CD4-positive, alpha-beta T cell treated with Interleukin-17A for 1 hour (primary cell): ENCODE measurements at places on chromosomes 13 and 19.
A peak's percentile ranks its signal among the peaks of the same experiment; 100 is the strongest.

DNA sequence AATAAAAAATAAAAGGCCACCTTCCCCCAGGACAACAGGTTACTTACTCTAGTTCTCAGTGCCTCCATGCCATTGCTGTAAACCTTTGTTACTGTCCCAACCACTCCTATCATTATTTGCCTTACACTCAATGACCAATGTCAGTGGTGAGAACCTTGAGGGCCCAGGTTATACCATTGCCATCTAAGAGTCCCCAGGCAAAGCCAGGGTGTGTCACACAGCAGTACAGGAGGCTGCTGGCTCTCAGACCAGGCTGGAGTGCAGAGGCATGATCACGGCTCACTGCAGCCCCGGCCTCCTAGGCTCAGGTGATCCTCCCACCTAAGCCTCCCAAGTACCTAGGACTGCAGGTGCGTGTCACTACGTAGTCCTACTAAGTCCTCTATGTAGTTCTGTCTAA, 6.1 kb downstream of the ELAVL1 start:
- DNase-seq: no peak

- DNase-seq: no peak
These were observed 15.9 kb upstream of the ZNF681 start for GRCh38 chr19:23774524-23774971.

- DNase-seq: no peak
These were observed 12.2 kb downstream of the RHPN2 start for GRCh38 chr19:33052352-33052972.

DNA sequence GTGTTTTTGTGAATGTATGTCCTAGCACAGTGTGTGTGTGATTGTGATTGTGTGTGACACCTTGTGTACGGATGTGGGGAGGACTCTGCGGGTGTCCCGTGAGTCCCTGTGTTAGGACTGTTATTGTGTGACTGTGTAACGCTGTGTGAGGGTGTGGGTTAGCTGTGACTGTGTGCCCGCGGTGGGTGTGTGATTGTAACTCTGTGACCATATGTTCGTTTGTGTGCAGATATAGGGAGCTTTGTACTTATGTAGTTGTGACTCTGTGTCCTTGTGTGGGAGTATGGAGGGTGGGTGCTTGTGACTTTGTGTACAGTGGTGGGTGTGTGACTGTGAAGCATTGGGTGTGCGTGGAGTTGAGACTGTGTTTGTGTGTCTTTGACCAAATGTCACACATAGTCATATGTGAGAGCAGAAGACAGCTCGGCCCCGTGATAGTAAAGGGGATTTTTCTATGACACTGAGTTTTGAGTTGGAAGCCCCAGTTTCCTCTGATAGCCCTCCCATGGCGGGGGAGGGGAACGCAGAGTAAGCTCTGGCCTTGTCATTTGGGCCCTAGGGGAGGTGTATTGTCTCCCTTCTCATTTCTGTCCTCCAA, 949 bp upstream of the ZNF260 start:
- DNase-seq: peak; percentile 54

DNA sequence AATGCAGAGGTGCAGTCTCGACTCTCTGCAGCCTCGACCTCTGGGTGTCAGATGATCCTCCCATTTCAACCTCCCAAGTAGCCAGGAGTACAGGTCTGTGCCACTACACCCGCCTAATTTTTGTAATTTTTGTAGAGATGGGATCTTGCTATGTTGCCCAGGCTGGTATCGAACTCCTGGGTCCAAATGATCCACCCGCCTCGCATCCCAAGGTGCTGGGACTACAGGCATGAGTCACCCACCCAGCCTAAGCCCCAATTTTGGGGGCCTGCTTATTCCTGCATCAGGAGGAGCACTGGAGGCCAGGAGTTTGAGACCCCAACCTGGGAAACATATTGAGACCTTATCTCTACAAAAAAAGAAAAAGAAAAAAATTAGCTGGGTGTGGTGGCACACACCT, 80.1 kb upstream of the ADGRE5 start:
- DNase-seq: no peak

GRCh38 chr13:95642028-95642621, 2.4 kb downstream of the DZIP1 start:
- no peak for DNase-seq
